ENCODE measurements at places on chromosomes 12 and 14.

- DNase-seq, result no peak
Observed at GRCh38 chr12:46531059-46531785, 158.6 kb upstream of the SLC38A2 start.

DNA sequence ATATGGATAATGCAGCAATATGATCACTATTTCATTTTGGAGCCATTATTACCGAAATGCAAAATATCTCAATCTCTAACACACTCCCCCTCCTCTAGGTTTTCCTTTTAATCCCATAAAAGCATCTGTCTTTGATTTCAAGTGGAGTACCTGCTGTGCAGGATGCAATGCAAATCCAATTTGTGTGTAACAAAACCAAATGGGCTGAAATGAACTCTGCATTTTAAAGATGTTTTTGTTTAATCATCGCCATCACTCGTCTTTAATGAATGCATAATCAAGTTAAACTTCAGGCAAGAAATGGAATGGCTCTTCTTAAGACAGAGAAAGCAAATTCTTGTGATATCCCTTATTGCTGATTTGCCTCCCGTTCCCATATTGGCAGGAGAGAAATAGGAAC, 114.3 kb downstream of the SLC15A5 start:
- no peak for DNase-seq

GRCh38 chr14:29865299-29865698, 62.3 kb downstream of the PRKD1 start:
- DNase-seq, result no peak

DNA sequence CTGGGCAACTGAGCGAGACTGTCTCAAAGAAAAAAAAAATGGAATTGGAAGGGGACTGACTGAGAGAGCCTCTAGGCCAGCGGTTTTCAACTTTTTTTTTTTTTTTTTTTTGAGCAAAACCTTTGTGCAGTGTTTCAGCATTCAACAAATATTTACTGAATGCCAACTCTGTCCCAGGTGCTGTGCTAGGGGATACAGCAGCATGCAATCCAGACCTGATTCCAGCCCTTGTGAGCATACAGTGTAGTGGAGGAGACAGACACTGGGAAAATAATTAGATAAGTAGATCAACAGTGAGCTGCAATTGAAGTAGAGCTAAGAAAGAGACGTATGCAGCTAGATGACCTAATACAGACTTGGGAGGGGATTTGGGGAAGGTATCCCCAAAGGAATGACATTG, 23.8 kb upstream of the LTBP2 start:
- no peak for DNase-seq

DNA sequence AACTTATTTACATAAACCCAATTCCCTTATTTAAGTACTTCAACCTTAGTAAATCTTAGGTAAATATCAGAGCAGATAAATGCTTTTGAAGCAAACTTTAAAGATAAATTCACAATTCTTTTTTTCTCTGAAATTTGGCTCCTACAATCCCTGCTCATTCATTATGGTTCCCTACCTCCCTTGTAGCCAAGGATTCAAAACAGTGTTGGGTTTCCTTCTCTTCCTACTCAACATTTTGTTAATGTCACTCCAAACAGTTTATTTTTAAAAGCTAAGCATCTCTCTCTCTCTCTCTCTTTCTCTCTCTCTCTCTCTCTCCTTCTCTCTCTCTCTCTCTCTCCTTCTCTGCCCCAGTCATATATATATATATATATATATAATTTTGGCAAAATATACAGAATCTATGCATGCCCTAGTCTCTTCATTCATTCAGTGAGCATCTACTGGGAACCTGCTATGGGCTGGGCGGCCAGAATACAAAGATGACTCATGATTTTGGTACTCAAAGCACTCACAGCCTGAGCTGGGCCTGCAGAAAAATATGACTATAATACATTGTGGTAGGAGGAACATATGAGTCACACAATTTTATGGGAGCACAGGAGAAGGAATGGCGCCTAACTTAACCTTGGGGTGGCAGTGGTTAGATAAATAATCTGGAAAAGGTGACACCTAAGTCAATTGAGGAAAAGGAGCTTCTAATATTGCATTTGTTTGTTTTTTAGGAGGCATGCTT, 123.7 kb upstream of the DHRS4 start:
- peak; percentile 96 for DNase-seq

GRCh38 chr12:115078990-115079389, 395.0 kb upstream of the TBX3 start:
- no peak for DNase-seq

DNA sequence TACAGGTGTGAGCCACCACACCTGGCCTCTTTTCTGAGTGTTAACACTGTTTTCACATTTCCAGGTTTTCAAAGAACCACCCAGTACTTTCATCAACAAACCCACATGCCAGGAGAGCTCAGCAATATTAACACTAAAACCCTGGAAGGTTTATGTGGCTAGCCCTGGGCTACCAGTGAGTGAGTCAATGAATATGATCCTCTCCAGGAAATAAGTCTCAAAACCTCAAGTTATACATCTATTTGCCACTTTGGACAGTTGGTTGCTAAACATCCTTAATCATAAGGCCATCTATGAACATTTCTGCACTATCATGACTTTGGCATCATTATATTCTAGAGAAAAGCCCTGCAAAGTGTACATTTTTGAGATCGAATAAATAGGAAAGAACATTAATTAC, 6.3 kb upstream of the CDKL1 start:
- DNase-seq, result peak; percentile 16

- no peak for DNase-seq
Observed at GRCh38 chr12:123122626-123123025, 28.3 kb downstream of the PITPNM2 start.

DNA sequence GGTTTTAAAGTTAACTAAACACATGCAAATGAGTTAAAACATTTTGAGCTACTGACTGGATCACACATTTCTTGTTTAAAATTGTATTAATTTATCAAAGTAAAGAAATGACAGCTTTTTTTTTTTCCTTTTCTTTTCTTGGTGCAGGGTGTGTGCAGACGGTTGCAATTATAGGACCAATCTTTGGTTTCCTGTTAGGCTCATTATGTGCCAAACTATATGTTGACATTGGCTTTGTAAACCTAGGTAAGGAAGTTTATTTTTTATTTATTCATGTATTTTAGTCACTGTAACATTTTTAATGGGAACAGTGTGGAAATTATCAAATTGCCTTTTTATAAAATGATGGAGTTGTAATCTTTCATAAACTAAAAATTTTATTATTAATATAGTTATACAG, 21.9 kb downstream of the SLCO1C1 start:
- DNase-seq, result no peak

DNA sequence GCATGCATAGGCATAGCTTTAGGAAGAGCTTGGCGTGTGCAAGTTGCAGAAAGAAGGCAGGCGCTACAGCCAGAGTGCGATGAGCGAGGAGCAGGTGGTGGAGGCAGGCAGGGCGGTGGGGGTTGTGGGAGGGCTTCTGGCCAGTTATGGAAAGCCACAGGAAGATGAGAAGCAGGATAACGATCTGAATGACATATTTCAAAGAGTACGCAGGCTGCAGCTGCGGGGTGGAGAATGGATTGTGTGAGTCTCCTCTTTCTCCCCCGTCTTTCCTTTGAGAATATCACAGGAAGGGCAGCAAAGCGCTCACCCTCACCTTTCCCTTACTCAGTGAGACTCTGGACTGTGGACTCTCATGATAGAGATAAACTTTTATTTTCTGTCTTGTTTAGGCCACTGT, 48.7 kb upstream of the PLXNC1 start:
- no peak for DNase-seq

DNA sequence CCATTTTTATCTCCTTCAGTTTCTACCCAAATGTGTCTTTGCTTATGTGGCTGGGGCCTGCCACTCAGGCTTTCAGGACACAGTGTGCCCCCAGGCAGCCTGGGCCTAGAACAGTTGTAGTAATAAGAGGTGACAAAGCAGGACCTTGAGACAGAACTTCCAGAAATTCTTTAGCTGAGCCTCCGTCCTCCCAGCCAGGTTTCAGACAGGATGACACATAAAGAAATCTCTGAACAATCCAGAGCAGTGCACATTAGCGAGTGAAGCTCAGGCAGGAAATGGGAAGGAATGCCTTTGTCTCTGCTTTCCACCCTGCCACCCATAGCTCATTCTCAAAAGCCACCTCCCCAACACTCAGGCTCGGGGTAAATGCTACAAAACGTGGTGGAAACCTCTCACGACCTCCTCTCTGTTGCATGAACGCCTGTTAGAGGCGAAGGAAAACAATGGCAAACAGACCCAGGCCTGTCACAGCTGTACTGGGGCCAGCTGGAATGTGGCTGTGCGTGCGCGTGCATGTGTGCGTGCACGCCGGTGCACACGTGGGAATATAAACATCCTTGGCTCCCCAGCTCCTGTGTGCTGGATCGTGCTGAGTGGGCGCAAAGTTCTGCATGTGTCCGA, 286.7 kb downstream of the ZFP36L1 start:
- DNase-seq, result peak; percentile 85

GRCh38 chr14:51865953-51866747, 5.7 kb downstream of the GNG2 start:
- DNase-seq, result no peak

GRCh38 chr14:22099942-22100763, 426.5 kb upstream of the OR4E1 start:
- peak; percentile 60 for DNase-seq

DNA sequence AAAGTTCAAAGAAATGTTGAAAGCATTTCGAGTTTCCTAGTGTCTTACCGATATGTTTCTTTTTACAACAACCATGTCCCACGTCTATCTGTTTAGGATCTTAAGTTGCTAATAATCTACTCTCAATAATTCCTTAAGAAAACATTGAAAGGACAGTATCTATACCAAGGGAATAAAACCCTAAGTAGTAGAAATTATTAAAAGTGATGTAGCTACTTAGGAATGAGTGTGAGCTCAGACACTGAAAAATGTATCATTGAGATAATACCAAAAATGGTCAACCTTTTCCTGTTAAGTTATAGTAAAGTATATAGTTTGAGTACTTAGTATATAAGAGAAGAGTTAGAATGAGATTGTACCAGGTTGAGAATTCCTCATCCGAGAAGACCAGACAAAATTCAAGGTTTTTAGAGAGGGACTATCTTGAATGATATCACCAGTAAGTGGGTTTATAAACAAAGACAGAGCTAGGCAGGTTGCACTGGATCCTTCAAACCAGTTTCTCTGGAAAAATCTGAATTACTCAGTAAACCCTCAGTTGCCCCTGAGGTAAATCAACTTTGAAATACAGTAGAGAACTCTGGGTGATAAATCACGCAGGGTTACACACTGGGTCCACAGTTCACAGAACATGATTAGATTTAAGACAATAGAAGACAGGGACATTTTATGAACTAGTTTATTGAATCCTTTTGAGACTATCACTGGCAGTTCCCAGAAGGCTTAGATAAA, 96.8 kb downstream of the ERGIC2 start:
- peak; percentile 22 for DNase-seq

- DNase-seq, result peak; percentile 49
Observed at GRCh38 chr12:26845057-26845666, 12.2 kb upstream of the ITPR2 start.

DNA sequence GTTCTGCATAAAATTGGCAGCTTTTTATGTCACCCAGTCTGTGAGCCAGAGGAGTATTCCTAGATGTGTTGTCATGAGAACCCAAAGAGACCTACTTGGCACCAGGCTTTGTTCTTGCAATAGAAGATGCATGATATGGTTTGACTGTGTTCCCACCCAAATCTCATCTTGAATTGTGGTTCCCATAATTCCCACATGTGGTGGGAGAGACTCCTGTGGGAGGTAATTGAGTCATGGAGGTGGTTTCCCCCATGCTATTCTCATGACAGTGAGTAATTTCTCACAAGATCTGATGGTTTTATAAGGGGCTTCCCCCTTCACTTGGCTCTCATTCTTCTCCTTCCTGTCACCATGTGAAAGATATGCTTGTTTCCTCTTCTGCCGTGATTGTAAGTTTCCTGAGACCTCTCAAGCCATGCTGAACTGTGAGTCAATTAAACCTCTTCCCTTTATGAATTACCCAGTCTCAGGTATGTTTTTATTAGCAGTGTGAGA, 572.0 kb upstream of the ATP2B1 start:
- DNase-seq, result peak; percentile 15

DNA sequence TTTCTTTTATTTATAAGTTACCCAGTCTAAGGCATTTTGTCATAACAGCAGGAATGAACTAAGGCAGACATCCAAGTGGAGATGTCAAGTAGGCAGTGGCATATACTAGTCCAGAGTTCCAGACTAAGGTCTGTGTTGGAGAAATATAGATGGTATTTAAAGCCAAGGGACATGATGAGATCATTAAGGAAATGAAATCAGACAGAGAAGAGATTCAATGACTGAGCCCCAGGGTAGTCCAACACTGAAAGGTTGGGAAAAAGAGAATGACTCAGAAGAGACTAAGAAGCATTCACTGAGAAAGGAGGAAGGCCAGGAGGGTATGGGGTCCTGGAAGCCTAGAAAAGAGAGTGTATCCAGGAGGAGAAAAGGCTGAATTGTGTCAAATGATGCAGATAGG, 442.2 kb upstream of the CCDC196 start:
- DNase-seq, result peak; percentile 86

DNA sequence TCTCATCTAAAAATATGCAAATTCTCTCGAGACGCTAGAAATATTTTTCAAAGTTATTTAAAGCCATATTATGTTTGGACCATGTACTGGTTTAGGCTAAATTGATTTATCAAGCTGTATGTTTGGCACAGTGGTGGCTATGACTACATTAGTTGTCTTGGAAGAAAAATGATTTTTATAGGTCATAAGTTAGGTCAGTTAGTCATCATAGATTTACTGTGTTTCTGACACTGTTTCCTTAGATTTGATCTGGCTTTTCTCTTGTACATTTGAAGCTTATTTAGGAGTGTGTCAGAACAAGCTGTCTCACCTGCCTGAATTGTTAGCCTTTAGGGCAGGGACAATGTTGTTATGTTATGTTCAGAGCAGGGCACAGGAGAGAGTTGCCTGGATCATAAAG, 161.1 kb upstream of the FBXO33 start:
- DNase-seq, result no peak

DNA sequence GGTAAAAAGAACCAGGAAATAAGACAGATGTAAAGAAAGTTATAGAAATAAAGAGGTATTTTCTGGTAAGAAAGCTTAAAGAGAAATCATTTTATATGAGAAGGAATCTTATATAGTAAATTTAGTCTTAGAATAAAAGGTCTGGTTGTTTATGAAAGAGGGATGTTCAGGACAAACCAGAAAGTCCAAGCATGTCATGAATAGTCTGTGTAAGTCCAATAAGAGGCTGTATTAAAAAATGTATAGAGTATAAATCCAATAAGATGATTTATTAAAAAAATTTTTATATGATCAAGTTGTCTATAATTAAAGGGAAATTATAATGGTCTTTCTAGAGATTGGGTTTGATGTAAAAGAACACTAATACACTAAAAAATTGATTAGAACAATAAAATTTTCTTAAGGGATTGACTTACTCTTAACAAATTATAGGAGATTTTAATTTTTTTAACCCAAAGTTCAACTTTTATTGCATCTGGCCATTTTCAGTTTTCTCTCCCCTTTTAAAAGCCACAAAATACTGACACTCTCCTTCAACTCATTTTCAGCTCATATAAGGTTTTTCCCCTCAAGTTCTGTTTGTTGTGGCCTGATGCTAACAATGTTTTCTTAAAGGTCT, 35.1 kb downstream of the ST8SIA1 start:
- DNase-seq, result no peak

Data from GM23248 (cell line).